ENCODE measurements at places on chromosomes 2 and 18. TPM values are rescaled to one million over a fixed set of nuclear protein-coding genes. Genes with fewer than 3 reads are reported as not detected.

CD8A gene
- total RNA-seq, result 363 TPM

CAPN14 gene
- total RNA-seq, result 0.31 TPM

IGFBP5 gene
- not detected for total RNA-seq

KCNE4 gene
- total RNA-seq, result not detected

MC2R gene
- not detected for total RNA-seq

C1QL2 gene
- not detected for total RNA-seq
